Muscle of back (tissue), 13 donors: ENCODE measurements at places on chromosomes 3 and 15.

DNA sequence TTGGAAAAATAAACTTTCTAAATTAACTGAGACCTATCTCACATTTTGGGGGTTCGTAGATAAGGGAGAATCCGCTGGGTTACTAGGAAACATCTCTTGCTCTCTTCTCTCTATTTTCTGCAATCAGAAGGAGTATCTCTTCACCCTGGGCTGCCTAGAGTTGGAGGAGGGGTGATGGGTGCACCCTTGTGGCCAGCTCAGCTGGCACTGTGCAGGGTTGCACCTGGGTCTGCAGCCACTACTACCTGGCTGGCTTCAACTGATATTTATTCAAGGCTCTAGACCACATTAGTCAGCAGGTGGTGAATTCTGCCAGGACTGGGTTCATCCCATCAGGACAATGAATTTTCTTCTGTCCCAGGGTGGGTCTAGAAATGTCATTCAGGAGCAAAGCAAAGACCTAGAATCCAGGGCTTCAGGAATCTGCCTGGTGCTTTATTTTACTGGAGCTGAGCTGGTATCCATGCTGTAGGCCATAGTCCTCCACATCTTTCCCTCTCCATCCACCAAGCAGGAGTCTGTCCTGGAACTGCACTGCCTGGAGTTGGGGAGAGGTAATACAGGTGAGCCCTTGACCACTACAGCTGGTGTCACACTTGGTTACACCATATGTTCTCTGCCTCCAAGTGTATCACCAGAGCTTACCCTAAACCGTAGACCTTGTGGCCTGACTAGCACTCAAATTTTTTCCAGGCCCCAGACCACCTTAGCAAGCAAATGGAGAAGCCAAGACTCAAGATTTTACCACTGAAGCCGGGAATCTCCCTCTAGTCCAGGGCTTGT lies 14.0 kb downstream of the OR5K4 start:
- no peak for DNase-seq

- no peak for DNase-seq
These were observed 12.3 kb upstream of the ZBTB38 start for GRCh38 chr3:141356046-141356445.

DNA sequence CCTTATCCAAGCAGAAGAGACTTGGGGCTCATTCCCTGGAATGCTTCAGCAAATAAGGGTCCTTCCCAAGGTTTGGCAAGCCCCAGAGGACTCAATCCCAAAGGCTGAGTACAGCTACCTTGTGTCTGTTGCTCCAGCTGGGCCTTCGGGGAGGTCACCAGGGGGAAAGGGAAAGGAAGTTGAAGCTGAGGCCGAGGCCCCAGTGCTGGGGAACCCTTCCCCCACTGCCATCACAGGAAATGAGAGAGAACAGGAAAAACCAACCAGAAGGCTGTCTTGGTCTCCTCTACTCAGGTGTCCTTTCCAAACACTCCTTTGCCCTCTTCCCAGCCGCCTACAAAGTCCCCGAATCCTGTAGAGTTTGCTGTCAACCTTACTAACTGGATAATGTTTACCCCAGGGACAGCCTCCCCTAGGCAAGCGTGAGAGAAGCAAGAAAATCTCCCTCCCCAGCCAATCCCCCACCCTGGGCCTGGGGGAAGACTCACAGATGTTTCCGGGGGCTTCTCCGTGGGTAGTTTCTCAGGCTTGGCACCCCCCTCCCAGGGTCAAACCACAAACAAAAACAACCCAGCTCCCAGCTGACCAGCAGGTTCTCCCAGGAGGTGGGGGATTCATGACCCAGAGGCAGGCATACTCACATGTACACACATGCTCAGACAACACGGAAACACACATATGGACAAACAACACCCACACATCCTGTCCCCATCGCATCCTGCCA lies 5.5 kb downstream of the CSRNP1 start:
- no peak for DNase-seq

DNA sequence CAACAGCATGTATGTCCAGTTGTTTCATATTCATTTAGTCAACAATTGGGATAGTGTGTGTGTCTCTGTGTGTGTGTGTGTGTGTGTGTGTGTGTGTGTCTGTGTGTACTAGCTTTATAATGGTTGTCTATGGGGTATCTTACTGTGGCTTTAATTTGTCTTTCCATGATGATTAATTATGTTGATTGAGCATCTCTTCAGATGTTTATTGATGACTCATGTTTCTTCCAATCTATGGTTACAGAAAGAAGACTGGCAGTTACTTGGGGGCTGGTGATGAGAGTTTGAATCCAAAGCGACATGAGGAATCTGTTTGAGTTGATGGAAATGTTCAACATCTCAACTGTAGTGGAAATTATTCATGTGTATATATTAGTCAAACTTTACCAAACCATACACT lies 440.1 kb downstream of the ZNF385D start:
- no peak for DNase-seq
